ENCODE measurements at places on chromosomes 3 and 15.

DNA sequence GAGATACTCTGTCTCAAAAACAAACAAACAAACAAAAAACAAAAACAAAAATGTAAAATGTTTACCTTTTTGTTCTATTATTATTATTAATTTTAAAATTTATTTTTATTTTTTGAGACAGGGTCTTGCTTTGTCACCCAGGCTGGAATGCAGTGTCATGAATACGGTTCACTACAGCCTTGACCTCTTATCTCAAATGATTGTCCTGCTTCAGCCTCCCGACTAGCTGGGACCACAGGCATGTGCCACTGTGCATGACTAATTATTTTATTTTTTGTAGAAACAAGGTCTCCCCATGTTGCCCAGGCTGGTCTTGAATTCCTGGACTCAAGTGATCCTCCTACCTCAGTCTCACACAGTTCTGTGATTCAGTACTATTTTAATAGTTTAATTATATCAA is 5.7 kb upstream of the SLC25A26 start:
- no peak for DNase-seq

- no peak for DNase-seq
These were observed 1.4 kb downstream of the CCR5AS start for GRCh38 chr3:46405301-46406019.

DNA sequence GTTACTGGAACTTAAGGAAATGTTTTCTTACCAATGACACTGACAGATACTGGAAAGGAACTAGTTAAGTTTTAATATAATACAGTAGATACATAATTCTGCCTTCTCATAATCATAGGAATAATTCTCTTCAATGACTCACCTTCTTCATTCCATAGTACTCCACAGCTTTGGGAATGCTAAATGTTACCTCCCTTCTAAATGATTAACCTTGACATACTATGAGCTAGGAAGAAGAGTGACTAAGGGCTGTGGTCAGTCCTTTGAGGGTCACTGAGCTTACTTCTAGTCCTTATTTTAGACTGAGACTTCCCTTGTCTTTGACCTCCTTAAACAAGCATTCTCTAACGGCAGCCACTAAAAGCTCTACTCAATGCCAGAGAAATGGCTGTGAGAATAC is 69.6 kb upstream of the PPIB start:
- no peak for DNase-seq

- DNase-seq, result no peak
These were observed 159.2 kb upstream of the SLCO3A1 start for GRCh38 chr15:91694131-91694830.

- DNase-seq, result no peak
These were observed 30.7 kb downstream of the CHD2 start for GRCh38 chr15:92930776-92931175.

- DNase-seq, result no peak
These were observed 247.8 kb downstream of the RPLP1 start for GRCh38 chr15:69700380-69700779.

DNA sequence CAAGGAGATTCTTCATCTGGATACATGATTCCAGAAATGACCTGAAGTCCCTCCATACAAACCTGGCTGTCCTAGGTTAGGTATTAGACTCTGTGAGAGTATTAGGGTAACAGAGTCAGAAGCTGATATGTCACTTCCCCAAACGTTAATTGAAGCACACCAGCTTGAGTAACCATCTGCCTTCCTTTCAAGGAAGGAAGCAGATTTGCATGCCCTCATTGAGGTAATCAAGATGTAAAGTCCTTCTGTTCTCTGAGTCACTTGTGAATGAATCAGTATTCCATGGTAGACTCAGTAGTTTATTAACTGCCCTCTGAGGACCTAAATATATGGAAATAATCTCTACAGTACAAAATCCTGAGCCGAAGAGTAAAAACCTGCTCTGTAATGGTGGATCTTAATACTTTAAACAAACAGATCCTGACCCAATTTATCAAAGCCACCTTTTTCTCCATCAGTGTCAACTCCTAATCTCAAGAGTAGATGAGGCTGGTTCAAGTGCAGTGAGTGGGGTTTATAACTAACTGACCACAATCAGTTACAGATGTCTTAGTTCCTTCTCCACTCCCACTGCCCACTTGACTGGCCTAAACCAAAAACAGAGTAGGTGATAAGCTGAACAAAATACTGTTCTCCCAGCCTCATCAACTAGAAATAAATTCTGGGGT is 246.2 kb upstream of the CHRM5 start:
- no peak for DNase-seq

DNA sequence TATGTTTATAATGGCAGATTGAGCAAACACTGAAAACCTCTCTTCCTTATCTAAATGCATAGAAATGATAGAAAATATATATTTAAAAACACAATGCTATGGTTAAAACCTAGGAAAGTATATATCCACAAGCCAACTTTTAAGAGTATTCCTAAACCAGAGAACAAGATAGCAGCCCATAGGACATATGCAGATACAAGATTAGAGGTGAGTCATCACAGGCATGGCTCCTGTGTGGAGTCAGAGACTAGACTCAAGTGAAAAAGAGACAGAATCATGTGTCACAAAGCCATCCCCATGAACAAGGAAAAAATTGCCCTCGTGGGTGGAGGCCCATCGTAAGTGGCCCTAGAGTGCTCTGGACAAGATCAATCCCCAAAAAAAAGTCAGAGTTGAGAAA is 199.4 kb upstream of the PPP2R3A start:
- no peak for DNase-seq

DNA sequence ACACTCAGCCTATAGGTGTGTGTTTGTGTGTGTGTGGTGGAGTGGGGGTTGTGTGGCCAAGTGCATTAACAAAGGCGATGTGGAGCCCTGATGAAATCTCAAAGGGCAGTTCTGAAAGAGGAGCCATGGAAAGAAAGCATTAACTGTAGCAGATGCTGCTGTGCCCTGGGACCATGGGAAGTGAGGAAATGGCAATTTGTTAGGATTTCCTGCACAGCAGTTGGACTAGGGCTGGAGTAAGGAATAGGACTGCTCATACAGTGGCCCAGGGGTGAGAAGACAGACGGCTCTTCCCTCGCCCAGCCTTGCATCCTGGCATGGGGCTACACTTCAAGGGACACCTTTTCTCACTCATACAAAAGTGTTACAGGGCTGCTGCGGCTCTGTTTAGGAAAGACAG is 12.3 kb upstream of the ZBTB38 start:
- DNase-seq, result no peak

DNA sequence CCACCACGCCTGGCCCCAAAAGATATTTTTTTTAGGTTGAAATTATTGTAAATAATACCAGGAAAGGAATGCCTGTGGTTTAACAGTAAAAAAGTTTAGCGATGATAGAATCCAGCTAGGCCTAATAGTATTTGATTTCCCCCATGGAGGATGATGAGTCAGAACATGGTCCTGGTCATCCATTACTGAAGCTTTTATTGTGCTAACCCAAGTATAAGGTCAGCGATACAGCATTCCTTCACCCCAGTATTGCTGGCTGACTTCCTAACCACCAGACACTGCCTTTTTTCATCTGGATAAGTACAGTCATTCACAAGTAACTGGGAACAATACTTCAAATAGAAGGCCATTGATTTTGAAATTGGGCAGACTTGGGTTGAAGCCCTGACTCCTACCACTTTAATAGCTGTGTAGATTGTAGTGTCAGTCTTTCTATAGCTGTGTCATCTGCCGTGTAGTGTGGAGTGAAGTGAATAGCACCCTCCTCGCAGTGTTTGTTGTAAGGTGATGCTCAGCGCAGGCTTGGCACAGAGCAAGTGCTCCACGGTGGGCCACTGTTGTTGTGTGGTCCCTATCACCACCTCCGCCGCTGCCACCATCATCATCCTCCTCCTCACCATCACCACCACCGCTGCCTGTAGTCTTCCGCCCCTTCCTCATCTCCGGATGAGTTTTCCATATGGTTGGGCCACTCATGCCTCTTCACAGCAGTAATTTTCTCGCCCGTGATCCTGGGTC is 436.0 kb upstream of the TPM1 start:
- no peak for DNase-seq

- no peak for DNase-seq
These were observed 90.2 kb upstream of the KCNMB2 start for GRCh38 chr3:178446059-178446458.

- DNase-seq, result no peak
These were observed 16.4 kb downstream of the SRPRB start for GRCh38 chr3:133821767-133822638.

DNA sequence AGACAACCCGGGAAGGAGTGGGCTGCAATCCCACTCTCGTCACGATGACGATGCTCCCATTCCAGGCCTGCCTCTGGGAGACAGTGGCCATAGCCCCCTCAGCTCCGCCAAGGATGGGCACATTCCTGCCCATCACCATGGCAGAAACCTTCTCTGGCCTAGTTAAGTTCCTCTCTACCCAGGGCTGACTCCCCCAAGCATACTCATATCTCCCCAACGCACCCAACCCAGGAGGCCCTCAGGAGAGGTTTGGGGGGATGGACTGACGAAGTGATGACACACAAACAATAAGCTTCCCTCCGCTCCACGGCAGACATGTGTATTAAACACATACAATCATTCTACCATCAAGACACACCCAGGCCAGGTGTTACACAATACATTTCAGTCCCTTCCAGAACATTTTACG is 60.1 kb downstream of the VGLL4 start:
- DNase-seq, result no peak

- no peak for DNase-seq
These were observed 168.1 kb upstream of the MBNL1 start for GRCh38 chr3:152100491-152101132.

- DNase-seq, result no peak
These were observed 11.1 kb upstream of the MCF2L2 start for GRCh38 chr3:183439515-183439914.

DNA sequence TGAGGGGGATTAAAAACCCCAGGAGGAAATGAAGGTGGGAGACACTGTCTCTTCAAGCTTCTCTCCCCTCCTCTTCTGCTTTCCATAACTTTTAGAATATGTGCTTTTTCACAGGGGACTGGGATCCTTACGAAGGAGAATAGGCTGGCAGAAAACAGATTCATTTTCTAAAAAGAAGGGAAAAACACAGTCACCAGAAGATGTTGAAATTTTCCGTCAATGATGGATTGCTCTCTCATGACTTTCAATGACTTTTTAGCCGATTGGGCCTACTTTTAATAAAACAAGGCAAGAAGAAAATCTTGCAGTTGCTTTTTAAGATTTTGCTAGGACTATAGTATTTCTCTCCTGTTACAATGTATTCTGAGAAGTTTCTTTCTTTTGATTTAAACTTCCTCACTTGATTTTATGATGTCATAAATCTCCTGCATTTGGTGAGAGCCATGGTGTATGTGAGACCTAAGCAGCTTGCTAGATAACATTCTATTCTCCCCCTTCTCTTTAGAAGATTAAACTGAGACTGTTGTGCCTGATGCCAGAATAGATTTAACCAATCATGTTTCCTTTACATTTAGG is 241.2 kb downstream of the FEZF2 start:
- DNase-seq, result no peak

DNA sequence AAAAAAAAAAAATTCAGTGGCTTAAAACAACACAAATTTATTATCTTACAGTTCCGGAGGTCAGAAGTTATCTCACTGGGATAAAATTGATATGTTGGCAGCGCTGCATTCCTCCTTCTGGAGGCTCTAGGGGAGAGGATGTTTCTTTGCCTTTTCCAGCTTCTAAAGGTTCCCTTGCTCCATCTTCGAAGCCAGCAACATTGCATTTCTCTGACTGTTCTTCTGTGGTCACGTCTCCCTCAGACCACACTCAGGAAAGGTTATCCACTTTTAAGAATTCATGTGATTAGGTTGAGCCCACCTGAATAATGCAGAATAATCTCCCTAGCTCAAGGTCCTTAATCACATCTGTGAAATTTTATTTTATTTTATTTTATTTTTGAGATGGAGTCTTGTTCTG is 23.4 kb upstream of the ACAP2 start:
- no peak for DNase-seq

GRCh38 chr3:117534138-117534537 is 824.6 kb downstream of the TUSC7 start:
- DNase-seq, result no peak

GRCh38 chr3:187211532-187212195 is 14.4 kb downstream of the RTP1 start:
- no peak for DNase-seq

- no peak for DNase-seq
These were observed 19.5 kb downstream of the SMARCC1 start for GRCh38 chr3:47762233-47762632.

DNA sequence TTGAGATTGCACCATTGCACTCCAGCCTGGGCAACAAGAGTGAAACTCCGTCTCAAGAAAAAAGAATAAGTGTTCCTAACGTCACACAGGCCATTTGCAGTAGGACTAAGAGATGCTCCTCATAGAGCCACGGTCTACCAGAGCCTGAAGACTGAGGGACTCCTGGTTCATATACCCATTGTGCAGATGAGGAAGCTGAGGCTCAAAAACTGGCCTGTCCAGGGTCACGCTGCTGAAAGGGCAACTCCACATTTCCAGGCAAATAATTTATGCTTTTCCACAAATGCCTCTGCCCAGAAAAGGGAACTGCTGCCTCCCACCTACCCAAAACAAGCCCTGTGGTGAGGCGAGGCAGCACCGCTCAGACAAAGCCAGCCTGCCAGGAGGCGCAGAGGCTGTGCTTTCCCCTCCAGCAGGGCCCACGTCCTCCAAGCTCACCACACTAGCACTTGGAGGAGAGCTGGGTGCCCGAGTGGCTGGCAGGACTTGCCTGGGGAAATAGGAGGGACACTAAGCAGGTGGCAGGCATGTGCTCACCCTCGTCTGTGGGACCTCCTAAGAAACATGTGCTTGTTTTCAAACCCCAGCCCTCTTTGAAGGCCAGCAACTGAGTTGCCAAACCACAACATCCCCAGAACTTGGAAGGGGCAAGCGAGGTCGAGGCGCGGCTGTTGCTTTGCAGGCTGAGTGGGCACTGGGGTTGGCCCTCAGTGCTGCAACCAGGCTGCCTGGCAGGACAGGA is 195.6 kb downstream of the XXYLT1 start:
- DNase-seq, result no peak

- no peak for DNase-seq
These were observed 61.0 kb downstream of the OCA2 start for GRCh38 chr15:28037969-28038590.
